Stimulated activated CD4-positive, alpha-beta T cell treated with anti-CD3 and anti-CD28 coated beads, Interleukin-15, amount 100 ng/mL, for 1 hour (primary cell): ENCODE measurements at places on chromosomes 5 and 9.

DNA sequence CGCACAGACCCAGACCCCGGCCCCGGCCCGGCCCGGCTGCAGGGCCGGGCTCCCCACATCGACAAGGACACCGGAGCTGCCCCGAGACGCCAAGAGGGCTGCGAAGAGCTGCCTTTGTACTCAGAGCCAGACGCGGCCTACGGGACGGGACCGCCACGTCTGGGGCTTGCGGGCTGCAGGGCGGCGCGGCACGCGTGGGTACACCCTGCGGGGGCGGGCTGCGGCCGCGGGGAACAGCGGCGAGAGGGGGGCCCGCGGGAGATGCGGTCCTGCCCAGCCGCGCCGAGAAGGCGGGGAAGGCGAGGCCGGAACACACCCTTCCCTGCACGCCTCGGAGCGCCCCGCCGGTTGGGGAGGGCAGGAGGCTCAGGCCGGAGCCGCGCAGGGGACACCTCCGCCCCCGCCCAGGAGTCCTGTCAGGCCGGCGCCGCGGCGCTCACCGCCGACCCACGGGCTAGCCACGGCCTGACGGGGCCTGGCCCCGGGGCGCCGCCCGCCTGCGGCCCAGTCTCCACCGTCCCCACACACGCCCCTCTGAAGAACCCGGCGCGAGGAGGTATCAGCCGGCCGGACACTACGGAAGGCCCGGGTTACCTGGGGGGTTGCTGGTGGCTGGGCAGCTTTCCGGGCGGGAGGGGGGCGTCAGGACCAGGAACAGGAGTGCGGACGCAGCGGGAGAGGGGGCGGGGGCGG lies 478 bp downstream of the RAB14 start:
- peak; percentile 15 for DNase-seq

DNA sequence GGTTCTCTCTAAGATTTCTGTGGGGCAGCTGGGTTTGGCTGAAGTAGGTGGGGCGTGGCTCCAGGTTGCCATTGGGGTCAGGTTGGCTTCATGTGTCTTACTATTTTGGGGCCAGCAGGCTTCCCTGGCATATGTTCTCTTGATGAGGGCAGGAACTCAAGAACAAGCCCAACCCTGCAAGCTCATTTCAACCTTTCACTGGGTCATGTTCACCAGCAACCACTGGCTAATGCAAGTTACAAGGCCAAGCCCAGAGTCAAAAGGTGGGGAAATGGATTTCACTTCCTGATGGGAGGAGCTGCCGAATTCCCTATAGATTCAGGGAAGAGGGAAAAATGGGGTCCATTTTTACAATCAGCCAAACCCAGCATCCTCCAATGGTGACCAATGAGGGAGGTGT lies 34.0 kb upstream of the HAND1 start:
- DNase-seq = no peak

GRCh38 chr9:8143677-8144076 lies 344.1 kb upstream of the DMAC1 start:
- DNase-seq = no peak

DNA sequence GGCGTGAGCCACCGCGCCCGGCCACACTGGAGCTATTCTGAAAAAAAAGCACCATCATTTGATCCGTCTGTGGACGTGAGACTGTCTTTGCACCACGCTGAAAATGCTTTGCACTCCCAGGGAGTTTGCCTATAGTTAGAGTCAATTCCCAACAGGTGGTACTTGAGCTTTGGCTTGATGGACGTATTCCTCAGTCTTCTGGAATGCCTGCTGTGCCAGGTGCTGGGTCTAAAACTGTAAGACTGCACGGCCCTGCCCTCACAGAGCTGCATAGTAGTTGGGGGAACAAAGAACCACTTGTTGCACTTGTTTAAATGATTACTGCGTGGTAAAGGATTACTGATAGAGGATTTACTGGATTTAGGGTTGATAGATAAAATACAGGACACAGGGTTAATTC lies 3.4 kb upstream of the CCNO start:
- no peak for DNase-seq

DNA sequence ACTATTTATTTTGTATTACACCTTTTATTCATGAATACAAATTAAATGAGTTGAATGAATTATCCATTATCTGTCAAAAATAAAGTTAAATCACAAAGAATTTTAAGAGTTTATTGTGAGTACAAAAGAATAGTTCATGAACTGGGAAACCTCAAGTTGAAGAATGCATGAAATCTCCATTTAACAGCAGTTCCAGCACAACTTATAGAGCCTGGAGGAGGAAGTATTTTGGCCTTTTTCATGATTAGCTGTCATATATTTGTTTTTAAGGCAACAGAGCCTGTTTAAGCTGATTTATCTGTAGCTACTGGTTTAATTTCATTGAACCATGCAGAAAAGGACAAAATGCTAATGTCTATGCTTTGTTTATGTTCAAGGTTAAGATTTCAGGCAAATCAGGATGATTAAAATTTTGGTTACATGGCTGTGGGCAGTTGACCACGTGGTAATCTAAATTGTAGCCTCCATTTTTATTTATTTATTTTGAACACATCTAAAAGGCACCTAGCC lies 12.2 kb downstream of the SPINK1 start:
- no peak for DNase-seq

DNA sequence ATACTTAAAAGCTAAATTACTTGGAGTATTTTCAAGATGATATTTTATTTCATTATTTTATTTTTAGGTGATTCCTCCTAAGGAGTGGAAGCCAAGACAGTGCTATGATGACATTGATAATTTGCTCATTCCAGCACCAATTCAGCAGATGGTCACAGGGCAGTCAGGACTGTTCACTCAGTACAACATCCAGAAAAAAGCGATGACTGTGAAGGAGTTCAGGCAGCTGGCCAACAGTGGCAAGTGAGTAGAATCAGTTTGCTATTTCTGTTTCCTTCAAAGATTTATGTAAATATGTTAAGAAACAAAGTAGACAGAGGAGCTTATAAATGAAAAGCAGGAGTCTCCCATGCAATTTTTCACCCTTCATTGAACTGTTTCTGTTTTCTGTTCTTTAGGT lies 47.8 kb downstream of the KDM4C start:
- no peak for DNase-seq

DNA sequence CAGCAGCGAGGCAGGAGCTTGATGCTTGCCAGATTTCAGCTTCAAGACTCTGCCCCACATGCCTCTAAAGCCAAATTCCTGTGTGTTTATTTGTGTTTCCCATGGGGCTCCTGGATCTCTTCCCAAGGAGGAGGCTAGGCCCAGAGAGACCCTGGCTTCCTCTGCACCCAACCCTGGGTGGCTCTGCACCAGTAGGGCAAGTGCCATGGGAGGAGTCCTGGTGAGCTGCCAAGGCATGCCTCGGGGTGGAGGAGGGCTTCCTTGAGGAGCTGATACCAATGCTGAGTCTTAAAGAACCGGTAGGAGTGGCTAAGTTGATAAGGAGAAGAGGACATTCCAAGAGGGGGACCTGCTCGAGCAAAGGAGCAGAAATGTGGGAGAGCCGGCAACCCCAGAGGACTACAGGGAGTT lies 6.8 kb upstream of the TIFAB start:
- no peak for DNase-seq

GRCh38 chr9:28624771-28625170 lies 1051.5 kb upstream of the C9orf72 start:
- DNase-seq = no peak

- DNase-seq = no peak
Measured at GRCh38 chr5:14753292-14753691, 88.8 kb downstream of the OTULIN start.

DNA sequence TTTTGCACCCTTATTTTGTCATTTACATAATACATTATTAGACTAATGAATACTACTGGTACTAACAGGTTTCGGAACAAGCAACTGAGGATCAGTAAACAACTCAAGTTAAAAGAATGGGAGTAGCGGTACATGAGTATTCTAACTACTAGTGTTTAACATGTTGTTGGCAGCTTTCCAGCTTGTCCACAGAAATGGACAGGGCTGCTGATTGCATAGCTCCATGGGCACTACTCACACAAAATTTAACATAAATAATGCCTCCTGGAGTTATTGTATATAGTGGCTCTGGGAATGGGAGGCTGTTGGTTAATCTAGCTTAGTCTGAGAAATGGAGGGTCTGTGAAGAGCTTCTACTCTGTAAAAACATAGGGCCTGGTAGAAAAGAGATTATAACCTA lies 6.7 kb downstream of the NCBP1 start:
- no peak for DNase-seq

GRCh38 chr5:7186818-7187217 lies 209.1 kb upstream of the ADCY2 start:
- DNase-seq = no peak

DNA sequence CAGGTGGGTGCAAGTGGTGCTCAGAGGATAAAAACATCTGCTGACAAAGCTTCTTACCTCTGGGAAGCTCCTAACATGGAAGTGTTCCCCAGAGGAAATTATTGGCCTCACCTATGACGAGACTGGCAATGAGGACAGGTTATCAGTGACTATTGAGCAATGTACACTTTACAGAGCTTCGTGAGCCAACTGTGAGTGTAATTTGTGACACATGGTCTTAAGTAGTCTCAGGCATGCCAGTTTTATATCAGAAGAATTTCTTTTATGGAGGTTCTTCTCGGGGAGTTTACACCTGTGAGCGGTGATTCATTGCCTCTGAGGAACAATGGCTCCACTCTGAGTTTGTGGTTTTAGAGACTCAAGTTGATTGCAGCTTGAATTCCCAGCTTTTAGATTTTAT lies 11.3 kb downstream of the ANKDD1B start:
- no peak for DNase-seq

DNA sequence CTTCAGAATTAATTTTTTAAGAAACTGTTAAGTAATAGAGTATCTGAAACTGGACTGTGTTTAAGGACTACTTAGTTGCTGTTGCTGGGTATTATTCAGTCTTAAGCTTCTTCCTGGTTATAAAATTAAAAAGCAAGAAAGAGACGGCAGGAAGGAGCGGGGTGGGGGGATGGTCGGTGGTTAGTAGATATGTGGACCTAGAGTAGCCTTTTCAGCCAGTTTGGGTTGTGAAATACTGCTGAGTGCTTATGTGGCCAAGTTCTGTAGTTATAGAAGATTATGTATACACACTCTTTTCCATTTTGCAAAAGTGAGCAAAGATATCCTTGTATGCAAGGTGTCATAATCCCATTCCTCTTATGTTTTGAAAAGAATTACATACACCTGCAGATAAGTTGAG lies 28.5 kb downstream of the TRIO start:
- DNase-seq = no peak
